GM04504 (cell line): ENCODE measurements at places on chromosomes 4 and X.
A peak's percentile ranks its signal among the peaks of the same experiment; 100 is the strongest.

GRCh38 chr4:76691807-76692582 is 205.9 kb downstream of the SOWAHB start:
- DNase-seq = no peak

- no peak for DNase-seq
Observed at GRCh38 chr4:743463-744211, 38.0 kb downstream of the PCGF3 start.

DNA sequence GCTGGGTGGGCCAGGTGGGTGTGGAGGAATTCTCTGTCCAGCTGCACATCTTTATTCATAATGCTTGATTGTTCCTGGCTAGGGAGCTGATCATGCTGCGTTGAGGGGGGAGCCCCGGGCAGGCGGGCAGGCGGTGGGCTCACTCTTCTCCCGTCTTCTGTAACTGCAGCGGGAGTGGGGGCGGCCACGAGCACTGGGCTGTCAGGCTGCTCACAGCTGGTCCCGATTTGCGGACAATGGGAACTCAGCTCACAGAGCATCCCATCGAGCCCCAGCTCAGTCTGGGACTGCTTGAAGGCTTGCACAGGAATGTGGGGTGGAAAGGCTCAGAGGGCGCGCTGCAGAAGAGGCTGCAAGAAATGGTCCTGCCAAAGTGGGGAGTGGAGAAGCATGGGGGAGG is 63.8 kb downstream of the EFNB1 start:
- no peak for DNase-seq

- no peak for DNase-seq
Observed at GRCh38 chr4:84470204-84470785, 28.8 kb downstream of the NKX6-1 start.

- DNase-seq = no peak
Observed at GRCh38 chr4:83885256-83886182, 349.6 kb downstream of the GPAT3 start.

- DNase-seq = no peak
Observed at GRCh38 chrX:146243041-146243440, 425.4 kb downstream of the SLITRK2 start.

GRCh38 chr4:113951263-113951662 is 28.2 kb downstream of the ARSJ start:
- no peak for DNase-seq

DNA sequence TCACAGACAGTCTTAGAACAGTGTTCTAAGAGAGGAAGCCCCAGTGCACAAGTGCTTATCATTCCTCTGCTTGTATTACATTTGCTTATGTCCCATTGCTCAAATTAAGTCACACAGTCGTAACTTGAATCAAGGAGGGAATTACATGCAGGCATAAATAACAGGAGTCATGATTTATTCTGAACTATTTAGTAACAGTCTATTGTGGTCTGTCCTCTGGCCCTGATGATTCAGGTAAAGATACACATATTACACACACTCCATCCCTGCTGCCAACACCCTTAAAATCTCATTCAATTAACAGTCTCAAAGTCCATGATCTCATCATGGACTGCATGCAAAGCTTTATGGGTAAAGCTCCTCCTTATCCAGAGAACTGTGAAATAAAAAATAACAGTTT is 60.1 kb downstream of the GRIA2 start:
- DNase-seq = no peak

GRCh38 chr4:2587213-2587823 is 50.9 kb downstream of the FAM193A start:
- no peak for DNase-seq

GRCh38 chr4:118335324-118335723 is 17.5 kb downstream of the PRSS12 start:
- DNase-seq = no peak

GRCh38 chr4:104747635-104748034 is 252.9 kb upstream of the CXXC4 start:
- DNase-seq = no peak

GRCh38 chr4:153976954-153977353 is 188.1 kb upstream of the SFRP2 start:
- no peak for DNase-seq

- DNase-seq = peak; percentile 3
Observed at GRCh38 chr4:64756016-64756415, 346.8 kb upstream of the TECRL start.

GRCh38 chr4:184376126-184376838 is 98.1 kb downstream of the IRF2 start:
- no peak for DNase-seq

- no peak for DNase-seq
Observed at GRCh38 chrX:99301990-99302389, 1108.1 kb downstream of the PCDH19 start.

DNA sequence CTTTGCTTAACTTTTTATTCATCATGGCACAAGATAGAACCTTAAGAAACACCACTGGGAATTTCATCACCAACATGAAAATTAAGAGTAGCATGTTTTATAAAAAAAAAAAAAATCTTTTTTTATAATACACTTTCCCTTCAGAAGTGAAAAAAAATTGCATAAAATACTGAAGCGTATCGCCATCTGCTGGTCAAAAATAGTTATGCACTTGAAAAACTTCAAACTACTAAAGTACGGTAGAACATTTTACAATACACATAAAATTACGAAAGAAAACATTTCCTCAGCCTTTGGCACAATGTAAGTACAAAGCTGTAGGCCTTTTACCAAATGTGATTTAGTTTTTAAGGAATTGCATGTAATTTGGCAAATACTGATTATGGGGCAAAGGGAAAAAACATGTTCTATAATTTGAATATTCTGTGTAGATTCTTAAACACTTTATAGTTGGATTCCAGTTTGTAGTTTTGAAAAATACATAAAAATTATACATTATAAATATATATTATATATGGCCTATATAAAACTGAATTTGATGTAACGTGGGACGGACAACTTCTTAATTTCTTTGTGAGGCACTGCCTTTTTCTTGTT is 26.5 kb downstream of the HCCS start:
- peak; percentile 33 for DNase-seq
